ENCODE measurements at places on chromosomes 13 and 19.

GRCh38 chr13:89490661-89491060 is 1819.5 kb downstream of the SLITRK5 start:
- DNase-seq = no peak

DNA sequence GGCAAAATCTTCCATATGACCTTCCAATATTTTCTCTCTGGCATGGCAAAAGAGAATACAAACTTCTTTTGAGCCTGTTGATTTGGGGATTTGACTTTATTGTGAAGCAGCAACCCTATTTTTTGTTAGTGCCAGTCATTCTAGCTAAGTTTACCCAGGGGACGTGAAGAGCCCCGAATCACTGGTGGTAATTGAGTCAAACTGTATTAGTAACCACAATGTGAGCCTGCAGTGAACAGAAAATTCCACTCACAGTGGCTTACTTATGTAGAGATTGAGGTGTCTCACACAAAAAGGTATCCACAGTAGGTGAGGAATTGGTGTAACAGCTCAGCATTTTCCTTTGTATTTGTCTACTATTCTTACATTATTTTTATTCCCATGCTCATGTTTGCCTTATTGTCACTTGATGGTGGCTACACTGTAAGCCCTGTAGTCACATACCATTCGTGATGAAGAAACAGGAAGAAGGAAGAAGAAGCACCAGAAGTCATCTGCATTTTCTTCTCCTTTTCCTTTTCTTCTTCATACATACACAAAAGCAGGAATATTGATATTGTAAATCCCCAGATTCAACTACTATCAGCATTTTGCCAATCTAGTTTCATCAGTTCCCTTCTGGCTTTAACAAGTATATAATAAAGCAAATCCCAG is 33.3 kb upstream of the MYCBP2 start:
- no peak for DNase-seq

DNA sequence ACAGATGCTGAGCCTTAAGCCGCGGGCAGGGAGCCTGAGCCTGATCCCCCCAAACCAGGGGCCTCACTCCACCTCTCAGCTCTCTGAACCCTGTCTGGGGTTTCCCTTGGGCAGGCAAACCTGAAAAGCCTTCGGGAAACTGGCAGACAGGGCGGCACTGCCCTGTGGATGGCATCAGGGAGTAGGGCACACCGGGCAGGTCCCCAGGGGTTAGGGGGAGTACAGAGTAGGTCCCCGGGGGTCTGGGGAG is 9.7 kb downstream of the MKNK2 start:
- no peak for DNase-seq

GRCh38 chr13:46496086-46496485 is 56.9 kb upstream of the LRCH1 start:
- DNase-seq = no peak

GRCh38 chr13:48505012-48505411 is 27.9 kb downstream of the RCBTB2 start:
- DNase-seq = no peak

Data from left lung (tissue), 14 donors.